Kidney (tissue), 22 donors: ENCODE measurements at places on chromosomes 16 and 17. TPM values are rescaled to one million over a fixed set of nuclear protein-coding genes. Genes with fewer than 3 reads are reported as not detected.
A peak's percentile ranks its signal among the peaks of the same experiment; 100 is the strongest.

The HNF1B gene
- total RNA-seq = 185 TPM

DNA sequence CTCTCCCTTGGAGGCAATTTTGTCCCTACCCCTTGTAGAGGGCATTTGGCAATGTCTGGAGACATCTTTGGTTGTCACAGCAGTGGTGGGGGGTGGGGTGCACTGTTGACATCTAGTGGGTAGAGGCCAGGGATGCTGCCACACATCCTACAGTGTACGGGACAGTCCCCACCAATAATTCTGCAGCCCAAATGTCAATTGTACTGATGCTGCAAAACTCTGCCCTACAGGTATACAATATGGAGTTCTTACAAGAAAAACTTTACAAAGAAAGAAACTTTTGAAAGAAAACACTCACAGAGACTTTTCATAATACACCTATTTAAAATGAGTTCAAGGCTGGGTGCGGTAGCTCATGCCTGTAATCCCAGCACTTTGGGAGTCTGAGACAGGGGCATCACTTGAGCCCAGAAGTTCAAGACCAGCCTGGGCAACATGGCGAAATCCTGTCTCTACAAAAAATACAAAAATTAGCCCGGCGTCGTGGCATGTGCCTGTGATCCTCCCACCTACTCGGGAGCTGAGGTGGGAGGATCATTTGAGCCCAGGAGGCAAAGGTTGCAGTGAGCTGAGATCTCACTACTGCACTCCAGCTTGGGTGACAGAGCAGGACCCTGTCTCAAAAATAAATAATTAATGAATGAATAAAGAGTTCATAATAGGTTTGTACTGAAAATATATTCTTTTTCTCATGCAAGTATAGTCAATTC, 59.4 kb downstream of the EMP2 start:
- no peaks in the 10 kb centered on the region for H3K36me3 ChIP-seq
- H3K27ac ChIP-seq = no peak overlapping the region
- DNase-seq = no peak
- no peaks in the 10 kb centered on the region for H3K27me3 ChIP-seq
- H3K4me3 ChIP-seq = no peak overlapping the region

GRCh38 chr16:3171181-3171854, 16.7 kb upstream of the OR1F1 start:
- H3K4me3 ChIP-seq = no peak overlapping the region
- no peaks in the 10 kb centered on the region for H3K4me1 ChIP-seq
- H3K36me3 ChIP-seq = no peaks in the 10 kb centered on the region
- no peak overlapping the region for H3K27ac ChIP-seq

DNA sequence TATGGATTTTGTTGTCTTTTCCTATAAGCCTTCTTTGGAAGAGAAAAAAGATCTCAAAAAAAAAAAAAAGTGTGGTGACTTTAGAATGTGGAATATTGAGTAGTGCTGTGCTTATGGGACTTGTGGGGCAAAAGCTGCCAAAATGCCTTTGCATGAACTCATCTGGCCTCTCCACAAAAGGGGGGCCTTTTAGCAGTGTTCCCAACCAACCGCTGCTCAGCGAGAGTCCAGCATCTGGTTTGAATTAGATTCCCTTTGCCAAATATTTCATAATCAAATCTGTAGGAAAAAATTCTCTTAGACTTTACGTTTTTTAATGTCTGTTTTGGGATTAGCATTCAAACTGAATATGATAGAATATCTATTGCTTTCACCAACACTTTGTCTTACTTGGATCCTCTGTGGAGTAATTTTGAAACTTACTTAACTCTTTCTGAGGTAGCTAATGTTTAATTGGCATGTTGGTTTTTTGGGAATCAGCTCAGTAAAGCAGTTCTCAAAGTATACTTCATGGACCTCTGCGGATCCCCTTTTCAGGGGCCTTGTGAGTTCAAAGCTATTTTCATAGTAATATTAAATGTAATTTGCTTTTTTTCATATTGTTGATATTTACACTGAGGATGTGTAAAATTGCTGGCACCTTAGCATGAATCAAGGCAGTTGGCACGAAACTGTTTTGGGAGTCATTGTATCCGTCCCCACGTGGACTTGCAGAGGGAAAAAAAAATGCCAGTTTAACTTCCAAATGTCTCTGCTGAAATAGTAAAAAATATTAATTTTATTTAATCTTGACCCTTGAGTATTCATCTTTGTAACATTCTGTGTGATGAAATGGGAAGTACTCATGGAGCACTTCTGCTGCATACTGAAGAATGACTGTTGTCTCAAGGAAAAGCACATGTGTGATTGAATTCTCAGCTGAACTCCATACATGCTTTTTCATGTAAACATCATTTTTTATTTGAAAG, 34.7 kb upstream of the VPS4A start:
- no peaks in the 10 kb centered on the region for H3K4me1 ChIP-seq
- no peak overlapping the region for H3K4me3 ChIP-seq
- H3K27me3 ChIP-seq = no peaks in the 10 kb centered on the region
- no peak overlapping the region for H3K27ac ChIP-seq
- no peaks in the 10 kb centered on the region for H3K36me3 ChIP-seq
- DNase-seq = no peak

DNA sequence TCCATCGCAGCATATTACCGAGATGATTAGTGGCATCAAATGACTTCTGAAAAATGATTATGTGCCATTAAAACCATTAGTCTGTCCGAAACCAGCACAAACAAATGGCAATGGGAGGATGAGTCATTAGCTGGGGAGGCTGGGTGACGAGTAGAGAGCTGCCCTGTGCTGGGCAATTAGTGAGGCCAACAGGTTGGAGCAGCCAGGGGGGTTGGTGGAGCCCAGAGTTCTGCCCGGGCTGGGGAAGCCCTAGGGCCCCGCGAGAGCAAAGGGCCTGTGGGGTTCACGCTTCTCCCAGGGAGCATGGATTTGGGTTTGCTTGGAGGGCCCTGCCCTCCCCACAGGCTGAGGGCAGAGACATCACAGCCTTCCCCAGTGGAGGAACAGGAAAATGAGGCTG, 152.1 kb upstream of the RPL38 start:
- H3K27me3 ChIP-seq = no peaks in the 10 kb centered on the region
- H3K4me3 ChIP-seq = no peak overlapping the region

- H3K27me3 ChIP-seq = no peaks in the 10 kb centered on the region
- no peak overlapping the region for H3K4me3 ChIP-seq
- peaks cover 3% of the 10 kb centered on the region for H3K4me1 ChIP-seq
- peaks cover 5% of the 10 kb centered on the region for H3K36me3 ChIP-seq
- H3K27ac ChIP-seq = no peak overlapping the region
Observed at GRCh38 chr17:47620503-47621245, 29.0 kb upstream of the KPNB1 start.

DNA sequence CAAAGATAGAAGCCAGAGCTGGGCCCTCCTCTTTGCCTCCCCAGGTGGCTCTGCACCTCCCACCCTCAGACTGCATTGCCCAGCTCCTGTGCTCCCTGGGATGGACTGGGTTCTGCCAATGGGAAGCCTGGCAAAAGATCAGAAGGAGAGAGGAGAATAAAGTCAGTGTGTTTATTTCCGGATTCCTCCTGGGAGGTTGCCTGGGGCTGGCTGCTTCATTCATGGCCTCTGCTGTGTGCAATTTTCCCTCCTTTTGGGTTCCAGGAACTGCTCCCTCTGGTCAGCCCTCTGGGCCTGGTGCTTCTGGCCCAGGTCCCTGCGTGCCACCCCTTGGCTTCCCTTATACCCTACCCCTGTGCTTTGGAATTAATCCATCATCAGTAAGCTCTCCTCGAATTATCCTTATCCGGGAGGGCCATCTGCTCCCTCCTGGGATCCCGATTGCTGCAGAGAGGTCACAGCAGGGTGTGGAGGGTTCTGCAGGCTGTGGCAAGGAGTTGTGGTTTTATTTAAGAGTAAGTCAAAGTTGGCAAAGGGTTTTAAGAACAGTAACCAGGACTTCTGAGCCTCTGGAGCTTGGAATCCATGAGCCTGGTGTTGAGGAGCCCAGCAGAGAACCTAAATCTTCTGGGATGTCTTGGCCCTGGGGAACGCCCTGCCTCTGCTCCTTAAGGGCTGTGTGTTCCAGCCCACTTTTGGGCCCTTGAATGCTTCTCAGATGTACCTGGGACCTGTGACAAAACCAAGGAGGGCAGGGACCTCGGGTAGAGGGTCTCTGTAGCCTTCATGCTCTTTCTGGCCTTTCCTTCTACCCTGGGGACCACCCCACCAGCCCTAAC, 8.2 kb upstream of the MMP2 start:
- no peak for DNase-seq
- H3K4me1 ChIP-seq = peaks cover 2% of the 10 kb centered on the region
- no peak overlapping the region for H3K4me3 ChIP-seq
- no peaks in the 10 kb centered on the region for H3K27me3 ChIP-seq

- no peak overlapping the region for H3K27ac ChIP-seq
- H3K36me3 ChIP-seq = peaks cover 3% of the 10 kb centered on the region
- no peak for DNase-seq
- H3K4me3 ChIP-seq = no peak overlapping the region
- no peaks in the 10 kb centered on the region for H3K4me1 ChIP-seq
- H3K27me3 ChIP-seq = no peaks in the 10 kb centered on the region
Observed at GRCh38 chr16:89137666-89138512, 33.7 kb upstream of the CDH15 start.

- peaks cover 4% of the 10 kb centered on the region for H3K27me3 ChIP-seq
- peak overlapping the region; percentile 70 for H3K4me3 ChIP-seq
- H3K27ac ChIP-seq = no peak overlapping the region
Observed at GRCh38 chr17:81714412-81715106, 2.5 kb downstream of the SLC25A10 start.

GRCh38 chr16:51243936-51244436, 92.9 kb upstream of the SALL1 start:
- no peak overlapping the region for H3K27ac ChIP-seq
- no peak overlapping the region for H3K4me3 ChIP-seq
- no peaks in the 10 kb centered on the region for H3K36me3 ChIP-seq
- H3K4me1 ChIP-seq = no peaks in the 10 kb centered on the region

The WNT9B gene
- 5.3 TPM for total RNA-seq

- no peak overlapping the region for H3K4me3 ChIP-seq
- H3K36me3 ChIP-seq = no peaks in the 10 kb centered on the region
Observed at GRCh38 chr17:48195910-48196309, 88.3 kb downstream of the SNX11 start.

The EVI2A gene
- 10.8 TPM for total RNA-seq

GRCh38 chr16:84531671-84532111, 27.2 kb upstream of the MEAK7 start:
- H3K36me3 ChIP-seq = no peaks in the 10 kb centered on the region
- no peaks in the 10 kb centered on the region for H3K27me3 ChIP-seq
- no peak for DNase-seq
- no peak overlapping the region for H3K27ac ChIP-seq

DNA sequence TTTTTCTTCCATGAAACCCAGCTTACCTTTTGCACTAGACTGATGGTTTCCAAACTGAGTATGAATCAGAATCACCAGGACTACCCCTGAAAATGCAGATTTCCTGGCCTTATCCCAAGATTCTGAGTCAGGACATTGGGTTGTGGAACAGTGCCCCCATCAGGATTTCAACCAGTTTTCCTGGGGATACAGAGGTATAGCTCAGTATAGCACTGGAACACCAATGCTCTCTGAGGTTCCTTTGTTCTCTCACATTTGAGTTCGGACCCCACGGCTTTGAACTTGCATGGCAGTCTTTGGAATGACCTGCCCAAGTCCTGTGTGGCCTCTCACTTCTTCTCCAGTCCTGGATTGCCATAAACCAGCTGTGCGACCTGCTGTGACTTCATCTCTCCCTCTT, 12.8 kb upstream of the CCL8 start:
- no peak overlapping the region for H3K4me3 ChIP-seq
- H3K36me3 ChIP-seq = no peaks in the 10 kb centered on the region
- no peak for DNase-seq
- H3K4me1 ChIP-seq = peaks cover 10% of the 10 kb centered on the region

DNA sequence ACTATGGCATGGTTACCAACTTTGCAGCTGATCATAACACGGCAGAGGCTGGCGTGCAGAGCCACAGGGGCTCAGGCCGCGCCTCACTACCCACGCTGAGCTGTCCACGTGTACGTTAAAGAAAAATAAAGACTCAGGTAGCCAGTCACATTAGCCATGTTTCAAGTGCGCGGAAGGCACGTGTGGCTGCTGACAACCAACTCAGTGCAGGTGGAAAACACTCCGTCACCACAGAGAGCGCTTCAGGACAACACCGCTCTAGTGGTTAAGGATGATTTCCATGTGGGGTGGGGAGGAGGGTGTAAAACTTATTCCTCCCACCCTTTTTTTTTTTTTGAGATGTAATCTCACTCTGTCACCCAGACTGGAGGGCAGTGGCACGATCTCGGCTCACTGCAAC, 33.8 kb downstream of the ZCCHC14 start:
- DNase-seq = no peak
- H3K27ac ChIP-seq = peak overlapping the region; percentile 90

- no peaks in the 10 kb centered on the region for H3K4me1 ChIP-seq
- H3K36me3 ChIP-seq = no peaks in the 10 kb centered on the region
- no peak overlapping the region for H3K4me3 ChIP-seq
- H3K27ac ChIP-seq = no peak overlapping the region
- no peak for DNase-seq
Observed at GRCh38 chr16:8377864-8378263, 212.4 kb downstream of the TMEM114 start.

GRCh38 chr16:20300312-20301097, 26.8 kb downstream of the GP2 start:
- H3K27me3 ChIP-seq = no peaks in the 10 kb centered on the region
- peak; percentile 72 for DNase-seq
- H3K4me1 ChIP-seq = no peaks in the 10 kb centered on the region
- no peaks in the 10 kb centered on the region for H3K36me3 ChIP-seq

The TP53TG3F gene
- total RNA-seq = not detected
